ENCODE measurements at places on chromosomes 7 and 10. TPM values are rescaled to one million over a fixed set of nuclear protein-coding genes. Genes with fewer than 3 reads are reported as not detected.

The EPDR1 gene
- 1.4 TPM for total RNA-seq

The SLIT1 gene
- total RNA-seq = not detected

The HECW1 gene
- not detected for total RNA-seq

The NUDCD3 gene
- total RNA-seq = 50.8 TPM

The CNPY1 gene
- total RNA-seq = not detected

The DLX5 gene
- total RNA-seq = not detected

The VSTM2A gene
- total RNA-seq = not detected

The SPDYE2 gene
- total RNA-seq = not detected

Data from esophagus squamous epithelium (tissue), 5 donors.